SHP77 treated with DMSO at 0.1 percent for 48 hours (cell line): ENCODE measurements at places on chromosomes 5 and 9.

- no peak for DNase-seq
Observed at GRCh38 chr5:7329712-7330111, 66.2 kb upstream of the ADCY2 start.

- no peak for DNase-seq
Observed at GRCh38 chr5:96657068-96657467, 5.1 kb upstream of the CAST start.

- no peak for DNase-seq
Observed at GRCh38 chr9:132020272-132020671, 59.4 kb downstream of the MED27 start.

- DNase-seq, result no peak
Observed at GRCh38 chr9:85278769-85279168, 463.0 kb downstream of the AGTPBP1 start.

DNA sequence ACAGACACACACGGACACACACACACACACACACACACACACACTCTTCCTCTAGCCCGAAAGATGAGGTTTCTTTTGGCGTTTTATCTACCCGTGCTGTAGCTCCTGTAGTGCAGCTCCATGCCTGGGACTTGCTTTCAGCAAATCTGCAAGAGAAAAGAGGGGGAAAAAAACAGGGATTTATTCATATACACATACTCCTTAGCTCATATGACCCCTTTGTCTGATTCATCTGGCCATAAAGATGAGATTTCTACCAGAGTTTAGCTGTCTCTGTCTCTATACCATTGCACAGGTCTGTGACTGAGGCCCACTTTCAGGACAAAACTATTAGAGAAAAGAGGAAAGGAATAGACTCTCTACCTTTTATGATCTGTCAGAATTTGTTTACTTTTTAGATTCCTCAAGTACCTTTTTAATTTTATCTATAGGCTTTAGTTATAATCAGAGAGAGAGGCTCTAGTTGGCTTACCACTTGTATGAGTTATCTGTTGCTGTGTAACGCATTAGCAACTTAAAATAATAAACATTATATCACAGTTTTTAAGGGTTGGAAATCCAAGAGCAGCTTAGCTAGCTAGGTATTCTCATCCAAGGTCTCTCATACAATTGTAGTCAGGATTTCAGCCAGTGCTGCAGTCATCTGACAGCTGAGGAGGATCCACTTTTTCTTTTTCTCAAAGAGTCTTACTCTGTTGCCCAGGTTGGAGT, 14.7 kb downstream of the SNX2 start:
- DNase-seq, result no peak
